ENCODE measurements at places on chromosomes 5 and 9.

DNA sequence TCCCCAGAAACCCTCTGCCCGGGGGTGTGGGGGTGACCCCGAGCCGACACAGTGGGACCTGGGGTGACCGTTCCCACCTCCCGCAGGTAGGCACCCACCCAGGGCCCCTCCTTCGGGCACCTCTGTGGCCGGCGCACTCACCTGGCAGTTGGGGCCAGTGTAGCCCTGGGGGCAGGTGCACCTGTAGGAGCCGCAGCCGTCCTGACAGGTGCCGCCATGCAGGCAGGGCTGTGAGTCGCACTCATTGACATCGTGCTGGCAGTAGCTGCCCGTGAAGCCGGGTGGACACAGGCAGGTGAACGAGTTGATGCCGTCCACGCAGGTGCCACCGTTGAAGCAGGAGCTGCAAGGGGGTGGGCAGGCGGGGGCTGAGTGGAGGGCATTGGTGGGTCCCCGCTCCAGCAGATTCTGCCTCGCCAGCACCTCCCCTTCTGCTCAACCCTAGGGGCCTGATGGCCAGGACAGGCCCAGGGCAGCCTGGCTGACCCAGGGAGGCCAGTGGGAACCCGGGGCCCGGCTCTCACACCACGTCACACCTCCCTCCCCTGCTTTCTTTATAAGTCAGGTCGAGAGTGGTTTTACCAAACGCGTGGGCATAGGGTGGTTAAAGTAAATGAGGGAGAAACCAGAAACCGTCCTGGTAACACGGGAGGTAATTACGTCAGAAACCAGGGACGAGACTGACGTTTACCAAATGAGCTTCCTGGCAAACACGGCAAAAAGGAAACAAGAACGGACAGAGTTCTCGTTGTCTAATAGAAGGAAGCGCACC lies 26.1 kb upstream of the SEC16A start:
- no peak for DNase-seq

GRCh38 chr5:83718936-83719495 lies 1.6 kb downstream of the HAPLN1 start:
- no peak for DNase-seq

DNA sequence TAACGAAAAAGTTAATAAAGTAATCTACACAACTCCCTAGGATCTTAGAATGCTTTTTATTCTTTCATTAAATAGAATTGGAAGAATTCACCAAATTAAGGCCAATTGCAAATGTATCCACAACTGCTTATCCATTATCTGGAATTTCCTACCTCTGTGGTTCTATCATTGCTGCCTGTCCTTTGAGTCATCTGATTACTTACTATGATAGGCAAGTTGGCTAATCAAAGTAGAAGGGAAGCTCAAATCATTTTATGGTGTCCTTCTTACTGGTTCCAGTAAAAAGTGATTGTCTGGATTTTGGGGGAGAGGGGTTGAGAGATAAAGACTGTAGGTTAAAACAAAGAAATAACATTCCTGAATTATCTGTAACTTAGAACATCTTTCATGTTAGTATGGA lies 161.4 kb upstream of the GNA14 start:
- no peak for DNase-seq

- peak; percentile 77 for DNase-seq
These were observed 2.4 kb downstream of the SMARCA2 start for GRCh38 chr9:2017331-2018161.

GRCh38 chr5:34657274-34657921 lies 1.3 kb downstream of the RAI14 start:
- DNase-seq = peak; percentile 14

- DNase-seq = no peak
These were observed 116.0 kb downstream of the VAV2 start for GRCh38 chr9:133876144-133876543.

DNA sequence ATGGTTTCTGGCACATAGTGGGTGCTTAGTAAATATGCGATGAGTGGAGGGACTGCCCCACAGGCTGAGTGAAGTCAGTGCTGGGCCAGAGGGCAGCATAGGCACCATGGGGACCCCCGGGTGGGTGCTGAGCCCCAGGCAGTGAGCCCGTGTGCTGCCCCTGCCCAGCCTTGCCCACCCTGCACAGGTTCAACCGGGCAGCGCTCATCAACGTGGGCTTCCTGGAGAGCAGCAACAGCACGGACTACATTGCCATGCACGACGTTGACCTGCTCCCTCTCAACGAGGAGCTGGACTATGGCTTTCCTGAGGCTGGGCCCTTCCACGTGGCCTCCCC lies 7.2 kb downstream of the B4GALT7 start:
- no peak for DNase-seq

- DNase-seq = no peak
These were observed 30.6 kb upstream of the IL7R start for GRCh38 chr5:35826056-35826455.

- DNase-seq = no peak
These were observed 108.9 kb downstream of the PSD2 start for GRCh38 chr5:139904566-139904815.

DNA sequence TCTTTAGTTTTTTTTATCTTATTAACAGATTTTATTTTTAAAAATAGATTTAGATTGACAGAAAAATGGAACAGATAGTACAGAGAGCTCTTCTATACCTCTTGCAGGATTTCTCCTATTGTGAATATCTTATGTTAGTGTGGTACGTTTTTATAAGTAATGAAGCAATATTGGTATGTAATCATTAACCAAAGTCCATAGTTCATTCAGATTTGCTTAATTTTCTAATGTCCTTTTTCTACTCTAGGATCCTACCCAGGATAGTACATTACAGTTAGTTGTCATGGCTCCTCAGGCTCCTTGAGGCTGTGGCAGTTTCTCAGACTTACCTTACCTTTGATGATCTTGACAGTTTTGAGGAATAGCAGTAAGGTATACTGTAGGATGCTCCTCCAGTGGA lies 30.4 kb downstream of the PPP2R2B start:
- DNase-seq = no peak

DNA sequence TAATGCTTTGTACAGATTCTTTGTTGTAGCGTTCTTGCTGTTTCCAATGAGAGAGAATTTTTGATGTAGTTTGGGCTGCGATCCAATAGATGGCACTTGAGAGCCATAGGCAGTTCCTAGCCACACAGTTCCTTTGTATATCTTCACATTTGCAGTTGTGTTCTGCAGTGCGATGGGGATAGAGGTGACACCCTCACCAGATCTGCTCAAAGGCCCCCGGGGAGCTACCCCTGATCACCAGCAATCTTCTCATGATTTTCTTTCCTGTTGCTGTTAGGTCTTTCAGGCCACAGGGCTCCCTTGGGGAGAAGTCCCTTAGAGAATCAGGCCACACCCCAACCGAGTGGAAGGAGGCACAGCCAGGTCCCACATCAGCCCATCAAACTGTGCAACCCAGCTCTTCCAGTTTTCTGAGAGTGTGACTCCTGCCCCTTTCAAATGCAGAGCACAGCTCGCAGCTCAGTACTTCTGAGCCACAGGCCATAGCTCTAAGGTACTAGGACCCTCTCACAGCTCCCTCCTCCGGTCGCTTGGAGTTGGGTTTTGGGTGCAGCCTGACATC lies 353.7 kb downstream of the SLCO4C1 start:
- DNase-seq = peak; percentile 21

- DNase-seq = no peak
These were observed 1.7 kb upstream of the ABL1 start for GRCh38 chr9:130833031-130833990.

DNA sequence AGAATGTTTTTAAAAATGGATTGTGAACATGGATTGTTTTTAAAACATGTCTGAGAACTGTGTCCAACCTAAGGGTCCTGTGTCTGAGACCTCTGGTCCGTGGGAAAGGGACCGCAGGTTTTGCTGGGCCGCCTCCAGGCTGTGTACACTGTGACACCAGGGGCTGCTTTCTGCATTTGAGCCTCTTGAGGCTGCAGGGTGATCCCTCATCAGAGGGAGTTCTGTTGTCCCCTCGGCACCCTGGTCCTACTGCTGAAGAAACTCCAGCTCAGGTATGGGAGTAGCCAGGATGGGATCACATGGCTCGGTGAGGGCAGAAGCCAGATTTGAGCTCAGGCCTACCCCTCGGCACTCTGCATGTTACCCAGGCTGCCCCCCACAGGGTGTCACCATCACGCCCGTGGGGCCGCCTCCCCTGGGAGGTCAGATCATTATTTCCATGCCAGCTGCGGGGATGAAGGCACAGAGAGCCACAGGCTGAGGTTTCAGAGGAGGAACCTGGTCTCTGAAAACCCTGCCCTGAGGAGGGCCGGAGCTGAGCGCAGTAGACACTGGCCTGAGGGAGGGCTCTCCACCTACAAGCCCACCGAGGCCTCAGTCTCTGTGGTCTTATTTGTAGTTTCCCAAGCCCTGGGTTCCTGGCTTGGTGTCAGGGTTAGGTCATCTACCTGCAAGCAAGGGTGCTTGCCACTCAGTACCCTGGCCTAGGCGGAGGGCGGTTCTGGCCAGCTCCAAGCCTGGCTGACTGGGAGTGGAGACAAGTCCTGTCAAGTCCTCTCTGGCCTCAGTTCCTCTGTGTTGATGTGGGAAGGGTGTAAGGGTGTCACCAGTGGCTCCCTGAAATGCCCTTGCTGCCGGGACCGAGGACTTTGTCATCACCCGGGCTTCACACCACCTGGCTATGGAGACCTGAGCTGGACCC lies 2.8 kb downstream of the PRR7 start:
- no peak for DNase-seq

DNA sequence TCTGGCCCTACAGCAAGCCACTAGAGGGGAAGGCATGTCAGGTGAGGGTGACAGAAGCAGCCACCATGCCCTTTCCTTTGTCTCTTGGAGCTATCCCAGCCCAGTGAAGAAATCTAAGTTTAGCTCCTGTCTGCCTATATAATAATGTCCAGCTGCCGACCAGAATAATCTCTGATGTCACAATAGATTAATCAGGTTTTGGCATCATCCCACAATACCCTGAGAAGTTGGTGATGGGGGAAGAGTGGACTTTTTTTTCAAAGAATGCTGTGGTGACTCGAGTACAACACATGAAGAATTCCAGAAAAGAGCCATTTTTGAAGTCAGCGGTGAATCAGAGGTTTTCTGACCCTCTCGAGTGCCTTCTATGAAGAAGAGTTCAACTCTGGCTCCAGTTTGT lies 1.7 kb upstream of the TSLP start:
- DNase-seq = no peak

- DNase-seq = no peak
These were observed 313.5 kb downstream of the PRDM9 start for GRCh38 chr5:23820765-23821471.

- DNase-seq = no peak
These were observed 69.0 kb upstream of the BARHL1 start for GRCh38 chr9:132513416-132513815.

- no peak for DNase-seq
These were observed 116.2 kb downstream of the PRELID2 start for GRCh38 chr5:145718956-145719355.

DNA sequence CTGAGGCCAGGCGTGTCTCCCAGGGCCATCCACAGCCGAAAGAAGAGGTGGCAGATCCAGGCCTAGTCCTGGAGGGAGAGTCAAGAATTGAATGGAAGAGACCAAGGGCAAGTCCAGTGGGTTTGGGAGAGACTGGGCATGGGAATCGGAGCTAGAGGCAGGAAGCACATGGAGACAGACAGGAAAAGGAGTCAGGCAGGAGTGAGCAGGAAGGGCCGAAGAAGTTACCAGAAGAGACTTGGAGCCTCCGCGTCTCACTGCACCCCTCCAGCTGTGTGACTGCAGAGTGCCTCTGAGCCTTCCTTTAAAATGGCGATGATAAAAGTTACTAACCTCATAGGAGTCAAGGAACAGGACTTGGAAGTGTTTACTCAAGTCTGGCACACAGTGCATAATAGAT lies 64.4 kb upstream of the ANGPTL2 start:
- DNase-seq = no peak

DNA sequence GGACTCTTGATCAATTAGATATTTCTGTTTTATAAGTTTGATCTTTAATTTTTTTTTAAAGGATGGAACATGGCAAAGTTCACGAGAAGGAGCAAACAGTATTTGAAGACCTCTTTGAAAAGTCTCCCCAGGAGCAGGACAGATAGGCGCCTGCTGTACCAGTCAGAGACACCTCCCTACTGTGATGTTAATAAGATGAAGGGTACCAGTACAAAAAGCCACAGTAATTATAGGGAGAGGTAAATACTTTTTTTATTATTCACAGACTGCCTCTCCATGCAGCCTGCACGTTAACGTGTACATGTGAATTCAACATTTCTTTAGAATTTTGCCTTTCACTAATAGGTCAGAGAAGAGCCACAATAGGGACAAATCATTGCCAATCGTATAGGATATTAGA lies 146.5 kb upstream of the CDH6 start:
- no peak for DNase-seq

- no peak for DNase-seq
These were observed 29.8 kb downstream of the BAAT start for GRCh38 chr9:101354765-101355708.

GRCh38 chr9:132201780-132202703 lies 40.2 kb downstream of the NTNG2 start:
- no peak for DNase-seq

DNA sequence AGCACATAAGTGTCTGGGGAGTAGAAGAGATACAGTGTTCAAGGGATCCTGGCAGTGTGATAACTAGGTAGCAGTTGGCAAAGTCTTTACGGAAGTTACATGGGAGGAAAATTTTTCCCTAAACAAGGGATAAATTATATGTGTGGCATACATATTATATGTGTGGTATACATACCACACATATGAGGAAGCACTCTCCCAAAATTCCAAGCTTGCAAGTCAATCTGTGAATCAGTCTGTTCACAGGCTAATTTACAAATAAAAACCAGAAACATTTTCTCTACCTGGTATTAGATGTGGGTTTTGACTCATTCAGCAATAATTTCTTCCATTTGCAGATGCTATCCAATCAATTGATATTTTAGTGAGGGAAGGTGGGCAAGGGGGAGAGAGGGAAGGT lies 110.0 kb downstream of the ISOC1 start:
- DNase-seq = no peak

- no peak for DNase-seq
These were observed 139.3 kb downstream of the ARRDC3 start for GRCh38 chr5:91243852-91244251.

DNA sequence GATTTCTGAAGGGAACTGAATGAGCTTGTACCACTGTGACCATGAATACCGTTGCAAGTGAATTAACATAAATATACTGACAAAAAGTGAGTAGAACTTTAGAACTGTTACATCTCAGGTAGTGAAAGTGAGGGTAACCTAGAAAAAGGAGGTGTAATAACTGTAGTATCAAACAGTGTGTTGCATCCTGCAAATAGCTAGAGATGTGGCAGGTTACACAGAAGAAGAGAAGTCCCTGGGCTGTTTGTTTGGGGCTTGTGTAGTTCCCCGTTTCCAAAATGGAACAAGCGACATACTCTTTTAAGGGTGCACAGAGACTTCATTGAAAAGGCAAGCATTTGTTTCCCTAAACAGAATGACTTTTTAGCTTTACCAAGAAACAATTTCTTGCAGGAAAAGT lies 214.8 kb downstream of the NR3C1 start:
- no peak for DNase-seq

Data from hypothalamus (tissue), 51 donors.